ENCODE measurements at places on chromosomes 6 and 20.

DNA sequence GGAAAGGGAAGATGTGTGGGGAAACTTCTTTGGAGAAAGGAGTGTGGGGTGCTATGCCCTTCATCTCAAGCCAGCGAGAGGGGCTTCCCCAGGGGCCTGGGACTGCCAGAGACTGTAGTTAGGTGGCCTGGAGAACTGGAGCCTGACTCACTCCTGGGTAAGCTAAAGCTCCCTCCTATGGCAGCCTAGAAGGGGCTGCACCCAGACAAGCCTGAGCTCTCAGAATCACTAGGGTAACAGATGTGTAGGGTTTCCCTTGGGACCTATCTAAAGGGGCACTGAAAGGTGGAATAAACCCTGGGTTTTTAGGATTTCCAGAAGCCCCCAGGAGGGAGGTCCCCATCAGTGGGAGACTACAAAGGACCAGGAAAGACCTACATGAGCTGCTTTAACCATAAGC is 1.6 kb upstream of the ARMC2 start:
- DNase-seq, result no peak

DNA sequence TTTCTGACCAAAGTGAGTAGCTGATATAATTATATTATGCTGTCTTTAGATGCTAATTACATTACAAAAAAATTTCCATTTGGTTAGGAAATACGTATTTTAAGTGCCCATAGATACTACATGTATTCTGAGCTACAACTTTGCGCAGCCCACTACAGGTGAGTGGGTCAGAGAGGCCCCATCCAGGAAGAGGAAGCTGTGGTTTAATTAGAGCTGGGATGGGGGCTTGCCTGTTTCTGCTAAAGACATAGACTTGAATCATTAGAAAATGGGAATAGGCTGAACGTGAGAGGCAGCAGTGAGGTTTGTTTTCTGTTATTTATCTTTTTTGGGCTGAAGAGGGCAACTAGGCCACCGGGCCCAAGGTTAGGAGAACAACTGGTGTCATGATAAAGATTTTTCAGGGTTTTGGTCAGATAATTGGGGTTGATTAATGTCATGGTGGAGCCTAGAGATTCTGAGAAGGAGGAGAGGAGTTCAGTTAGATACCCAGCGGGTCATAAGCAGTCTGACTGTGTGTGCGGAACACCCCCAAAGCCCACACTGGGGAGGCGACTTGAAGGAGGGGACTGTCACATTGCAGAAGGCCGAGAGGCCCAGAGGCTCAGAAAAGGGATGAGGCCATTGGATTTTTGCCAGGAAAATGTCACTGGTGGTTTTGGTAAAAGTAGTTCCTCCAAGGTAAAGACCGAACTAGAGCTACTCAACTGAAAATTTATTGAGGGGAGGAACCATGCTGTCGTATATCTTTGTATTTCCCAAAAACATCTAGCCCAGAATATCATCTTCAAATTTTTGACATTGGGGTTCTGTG is 14.5 kb upstream of the IRF4 start:
- DNase-seq, result no peak

GRCh38 chr6:77457720-77458349 is 5.5 kb downstream of the HTR1B start:
- peak; percentile 81 for DNase-seq

- DNase-seq, result no peak
Measured at GRCh38 chr20:46564241-46564957, 13.9 kb upstream of the OCSTAMP start.

GRCh38 chr6:146670161-146670560 is 71.4 kb downstream of the ADGB start:
- DNase-seq, result no peak

DNA sequence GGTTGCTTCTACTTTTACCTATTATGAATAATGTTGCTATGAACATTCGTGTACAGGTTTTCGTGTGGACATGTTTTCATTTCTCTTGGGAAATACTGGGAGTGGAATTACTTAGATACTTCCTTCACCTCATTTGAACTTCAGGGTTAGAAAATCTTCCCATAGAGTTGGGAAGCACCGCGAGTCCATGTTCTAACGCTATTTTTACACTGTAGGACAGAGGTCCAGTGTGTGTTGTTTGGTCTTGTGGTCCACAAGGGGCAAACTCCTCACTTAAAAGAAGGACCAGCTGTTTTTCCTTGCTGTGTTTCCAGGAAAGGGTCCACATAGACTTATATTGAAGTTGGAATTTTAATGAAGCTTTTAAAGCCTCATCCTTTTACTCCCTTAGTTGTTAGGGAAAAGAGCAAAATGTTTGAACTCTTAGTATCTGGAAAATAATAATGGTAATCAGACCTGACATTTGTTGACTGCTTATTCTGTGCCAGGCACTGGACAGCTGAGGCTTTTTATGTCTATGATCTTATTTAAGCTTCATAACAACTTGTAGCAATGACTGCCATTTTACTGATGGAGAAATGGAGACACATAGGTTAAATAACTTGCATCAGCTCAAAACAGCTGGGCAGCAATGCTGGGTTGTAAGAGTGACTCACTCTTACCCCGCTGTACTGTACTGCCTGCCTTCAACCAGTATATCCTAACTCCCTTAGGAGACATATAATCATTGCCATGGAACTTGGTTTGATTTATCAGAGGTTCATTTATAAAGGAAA is 52.0 kb downstream of the CDC5L start:
- DNase-seq, result no peak

GRCh38 chr20:54726687-54727300 is 251.4 kb downstream of the DOK5 start:
- DNase-seq, result peak; percentile 7

- no peak for DNase-seq
Measured at GRCh38 chr6:46451343-46451742, 39.9 kb downstream of the RCAN2 start.

- no peak for DNase-seq
Measured at GRCh38 chr20:50304501-50304856, 113.8 kb downstream of the CEBPB start.
